MG63 (cell line): ENCODE measurements at places on chromosomes 5 and 9. TPM values are rescaled to one million over a fixed set of nuclear protein-coding genes. Genes with fewer than 3 reads are reported as not detected.
A peak's percentile ranks its signal among the peaks of the same experiment; 100 is the strongest.

GRCh38 chr5:147190331-147190730, 44.5 kb upstream of the STK32A start:
- no peak for DNase-seq

GLDC gene
- 0.82 and 3.2 TPM in 2 replicates for total RNA-seq

- DNase-seq, result no peak
Observed at GRCh38 chr5:14781106-14781505, 90.5 kb downstream of the ANKH start.

GRCh38 chr9:133768371-133768858, 30.3 kb upstream of the SARDH start:
- DNase-seq, result no peak

DNA sequence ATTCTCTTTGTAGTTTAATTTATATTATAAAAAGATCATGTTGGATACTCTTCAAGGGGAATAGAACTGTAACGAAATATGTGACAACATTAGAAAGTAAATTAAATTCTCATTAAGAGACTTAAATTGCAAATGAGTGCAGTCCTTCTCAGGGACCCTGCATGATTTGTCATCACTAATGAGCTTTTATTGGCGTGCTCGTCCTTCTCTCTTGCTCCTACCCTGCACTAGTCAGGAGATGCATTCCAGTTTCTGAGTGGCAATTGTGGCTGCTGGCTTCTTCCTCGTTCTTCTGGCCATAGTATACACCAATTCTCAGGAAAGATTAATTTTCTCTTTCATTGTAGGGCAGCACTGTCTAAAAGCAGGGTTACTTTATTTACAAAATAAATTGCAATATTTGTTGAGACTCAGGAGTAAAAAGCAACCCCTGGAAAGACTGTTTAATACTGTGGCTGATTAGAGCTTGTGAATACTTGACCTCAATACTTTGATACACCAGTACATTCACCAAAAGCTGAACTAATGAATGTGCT, 376.3 kb upstream of the CHD1 start:
- no peak for DNase-seq

PCAT7 gene
- 1.2 and 4.0 TPM in 2 replicates for total RNA-seq

SPATA31E1 gene
- not detected in 2 replicates for total RNA-seq

DNA sequence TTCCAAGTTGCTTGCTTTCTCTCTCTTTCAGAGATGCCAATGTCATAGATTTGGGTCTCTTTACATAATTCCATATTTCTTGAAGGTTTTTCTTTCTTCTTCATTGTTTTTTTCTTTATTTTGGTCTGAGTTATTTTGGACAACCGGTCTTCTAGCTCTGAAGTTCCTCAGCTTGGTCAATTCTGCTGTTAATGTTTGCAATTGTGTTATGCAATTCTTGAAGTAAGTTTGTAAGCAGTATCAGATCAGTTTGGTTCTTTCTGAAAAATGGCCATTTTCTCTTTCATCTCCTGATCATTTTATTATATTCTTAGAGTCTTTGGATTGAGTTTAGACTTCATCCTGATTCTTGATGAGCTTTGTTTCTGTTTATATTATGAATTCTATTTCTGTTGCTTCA, 16.4 kb upstream of the PRDM9 start:
- DNase-seq, result no peak

NTNG2 gene
- total RNA-seq, result 0.10 and 0.27 TPM in 2 replicates

GRCh38 chr9:79176014-79176697, 395.6 kb upstream of the TLE4 start:
- DNase-seq, result no peak

GABRP gene
- total RNA-seq, result not detected in 2 replicates

DNA sequence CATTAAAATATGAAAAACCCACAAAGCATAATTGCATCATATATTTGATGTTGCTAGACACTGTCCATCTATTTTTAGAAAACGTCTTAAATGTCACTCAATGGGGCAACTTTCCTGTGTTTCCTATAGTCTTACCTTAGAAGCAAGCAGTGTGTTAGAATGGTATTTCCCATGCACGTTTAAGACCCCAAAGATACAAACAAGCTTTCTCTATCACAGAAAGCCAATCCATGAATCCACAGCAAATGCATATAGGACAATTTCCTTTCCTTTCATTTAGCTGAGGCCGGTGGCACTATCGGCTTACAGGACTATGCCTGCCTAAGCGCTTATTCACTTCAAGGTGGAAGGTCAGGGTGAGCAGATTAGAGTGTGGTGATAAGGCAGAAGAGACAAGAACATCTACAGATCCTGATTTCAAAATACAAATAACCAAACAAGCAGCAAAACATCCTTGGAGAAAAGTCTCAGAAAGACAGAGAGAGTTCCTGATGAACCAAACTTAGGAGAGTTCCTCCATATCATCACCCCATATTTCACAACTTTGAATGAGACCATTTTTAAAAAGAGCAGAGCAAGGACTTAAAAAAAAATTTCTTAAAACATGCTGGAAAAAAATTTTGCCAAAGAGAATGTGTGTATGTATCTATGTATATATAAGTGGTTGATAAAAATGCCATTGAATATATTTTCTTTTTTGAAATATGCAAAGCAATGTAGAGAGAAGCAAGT, 57.2 kb downstream of the MEF2C start:
- peak; percentile 26 for DNase-seq

GRCh38 chr9:95726756-95727155, 148.7 kb upstream of the ERCC6L2 start:
- DNase-seq, result no peak

WNT8A gene
- not detected in 2 replicates for total RNA-seq

NAA35 gene
- 28.1 and 41.6 TPM in 2 replicates for total RNA-seq

VLDLR gene
- total RNA-seq, result 0.13 TPM in 1 of 2 replicates, not detected in the other

- DNase-seq, result no peak
Observed at GRCh38 chr9:93612796-93613154, 36.4 kb downstream of the PHF2 start.

DNA sequence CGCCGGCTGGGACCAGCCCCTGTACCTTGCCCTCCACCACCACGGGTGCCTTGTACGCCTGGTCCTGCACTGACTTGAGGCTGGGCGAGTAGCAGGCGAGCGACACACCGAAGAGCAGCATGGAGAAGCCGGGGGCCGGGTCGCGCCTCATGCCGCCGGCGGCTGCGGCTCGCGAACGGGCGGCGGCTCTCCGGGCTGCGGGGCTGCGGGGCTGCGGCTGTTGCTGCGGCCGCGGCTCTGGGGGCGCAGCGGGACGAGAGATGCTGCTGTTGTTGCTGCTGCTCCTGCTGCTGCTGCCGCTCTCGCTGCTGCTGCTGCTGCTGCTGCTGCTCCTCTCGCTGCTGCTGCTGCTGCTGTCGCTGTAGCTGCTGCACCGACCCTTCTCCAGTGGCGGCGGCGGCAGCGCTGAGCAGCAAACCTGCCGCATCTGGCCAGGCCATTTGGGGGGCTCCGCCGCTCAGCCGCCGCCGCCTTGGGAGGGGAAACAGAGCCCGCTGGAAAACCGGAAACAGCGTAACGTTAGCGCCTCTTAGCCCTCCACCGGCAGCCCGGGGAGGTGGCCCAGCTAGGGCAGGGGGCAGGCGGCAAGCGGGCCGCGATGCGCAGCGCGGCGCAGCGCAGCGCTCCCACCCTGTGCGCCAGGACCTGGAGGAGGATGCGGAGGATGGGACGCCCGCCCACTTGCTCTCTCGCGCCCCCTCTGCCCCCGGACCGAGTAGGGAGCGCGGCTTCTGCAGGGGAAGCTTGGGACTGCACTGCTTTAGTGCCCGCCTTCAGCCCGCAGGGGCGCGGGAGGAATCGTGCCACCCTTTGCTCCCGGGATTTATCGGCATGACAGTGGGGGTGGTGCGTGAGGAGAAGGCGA, at the start of gene NRG2:
Gene NRG2, minus strand, starts transcription at position 657 of the 865 bp plus-strand sequence.
- peak; percentile 87 for DNase-seq

ENTREP1 gene
- not detected in 2 replicates for total RNA-seq

SLC34A1 gene
- not detected in 2 replicates for total RNA-seq

GRCh38 chr5:41940641-41941040, 15.6 kb downstream of the FBXO4 start:
- no peak for DNase-seq

DNA sequence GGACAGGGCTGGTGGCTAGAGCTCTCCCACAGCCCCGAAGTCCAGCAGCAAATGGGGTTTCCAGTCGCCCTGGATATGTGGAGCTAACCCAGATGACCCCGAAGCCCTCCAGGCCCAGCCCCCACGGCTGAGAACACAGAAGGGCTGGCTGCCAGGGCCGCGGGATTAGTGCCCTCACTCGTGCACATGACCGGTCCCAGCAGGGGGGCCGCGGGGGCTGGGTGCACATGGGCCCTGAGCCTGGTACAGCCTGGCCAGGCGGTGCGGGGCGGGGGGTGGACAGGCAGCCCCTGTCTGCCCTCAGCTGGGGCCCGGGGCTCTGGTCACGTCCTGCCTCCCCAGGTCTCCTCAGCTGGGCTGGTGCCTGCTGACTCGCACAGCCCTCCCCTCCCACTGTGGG, 5.9 kb downstream of the SSNA1 start:
- DNase-seq, result no peak

DNA sequence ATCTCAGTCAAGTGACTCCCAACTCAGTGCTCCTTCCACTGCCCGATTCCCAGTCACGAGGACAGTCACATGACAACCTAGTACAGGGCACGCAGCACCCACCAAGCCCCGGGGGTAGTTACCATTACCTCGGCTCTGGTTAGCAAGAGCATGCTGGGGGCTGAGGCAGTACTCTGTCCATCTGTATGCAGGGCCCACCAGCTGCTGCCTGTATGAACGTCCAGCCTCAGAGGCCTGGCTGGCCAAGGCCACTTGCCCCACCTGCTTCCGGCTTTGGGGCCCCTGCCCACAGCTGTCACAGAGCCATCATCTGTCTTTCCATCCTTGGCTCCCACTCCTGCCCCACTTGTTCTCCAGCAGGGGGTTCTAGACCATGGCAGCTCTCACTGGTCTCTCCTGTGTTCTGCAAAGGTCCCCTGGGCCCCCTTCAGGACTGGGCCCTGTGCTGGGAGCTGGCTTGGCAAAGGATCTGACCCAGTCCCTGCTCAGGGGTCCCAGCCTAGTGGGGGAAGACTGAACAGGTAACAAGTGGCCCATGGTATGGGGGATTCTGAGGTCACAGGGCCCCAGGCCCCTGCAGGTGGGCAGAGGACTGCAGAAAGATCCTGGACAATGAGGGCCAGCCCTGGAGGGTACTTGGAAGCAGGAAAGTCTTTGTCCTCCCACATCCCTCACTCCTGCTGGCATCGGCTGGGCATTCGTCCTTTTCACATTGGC, 3.3 kb downstream of the RPL35 start:
- no peak for DNase-seq

GRCh38 chr5:65141493-65141892, 340.2 kb downstream of the ADAMTS6 start:
- no peak for DNase-seq
